ENCODE measurements at places on chromosomes 16 and 17.

DNA sequence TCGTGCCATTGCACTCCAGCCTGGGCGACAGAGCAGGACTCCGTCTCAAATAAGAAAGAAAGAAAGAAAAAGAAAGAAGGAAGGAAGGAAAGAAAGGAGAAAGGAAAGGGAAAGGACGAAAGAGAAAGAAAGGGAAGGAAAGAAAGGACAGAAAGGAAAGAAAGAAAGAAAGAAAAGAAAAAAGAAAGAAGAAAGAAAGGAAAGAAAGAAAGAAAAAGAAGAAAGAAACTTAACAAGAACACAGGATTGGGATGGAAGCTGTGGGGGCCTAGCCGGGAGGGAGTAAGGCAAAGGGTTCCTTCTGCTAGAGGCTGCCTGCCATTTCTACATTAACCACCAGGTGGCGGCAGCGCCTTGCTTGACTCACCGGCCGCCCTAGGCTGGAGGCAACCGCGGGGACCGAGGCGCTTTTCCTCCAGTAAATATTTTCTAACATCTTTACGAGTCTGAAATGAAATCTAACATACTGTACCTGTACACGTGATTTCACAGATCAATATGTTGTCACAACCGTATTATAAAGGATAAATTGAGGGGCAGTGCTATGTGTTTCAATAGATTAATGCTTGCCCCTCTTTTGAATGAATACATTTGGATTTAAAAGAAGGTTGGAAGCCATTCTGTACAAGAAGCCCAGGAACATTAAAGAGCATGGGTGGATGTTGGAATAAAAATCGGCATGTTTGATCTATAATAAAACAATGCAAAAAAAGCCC, 6.1 kb downstream of the GJD3 start:
- peak; percentile 83 for DNase-seq

DNA sequence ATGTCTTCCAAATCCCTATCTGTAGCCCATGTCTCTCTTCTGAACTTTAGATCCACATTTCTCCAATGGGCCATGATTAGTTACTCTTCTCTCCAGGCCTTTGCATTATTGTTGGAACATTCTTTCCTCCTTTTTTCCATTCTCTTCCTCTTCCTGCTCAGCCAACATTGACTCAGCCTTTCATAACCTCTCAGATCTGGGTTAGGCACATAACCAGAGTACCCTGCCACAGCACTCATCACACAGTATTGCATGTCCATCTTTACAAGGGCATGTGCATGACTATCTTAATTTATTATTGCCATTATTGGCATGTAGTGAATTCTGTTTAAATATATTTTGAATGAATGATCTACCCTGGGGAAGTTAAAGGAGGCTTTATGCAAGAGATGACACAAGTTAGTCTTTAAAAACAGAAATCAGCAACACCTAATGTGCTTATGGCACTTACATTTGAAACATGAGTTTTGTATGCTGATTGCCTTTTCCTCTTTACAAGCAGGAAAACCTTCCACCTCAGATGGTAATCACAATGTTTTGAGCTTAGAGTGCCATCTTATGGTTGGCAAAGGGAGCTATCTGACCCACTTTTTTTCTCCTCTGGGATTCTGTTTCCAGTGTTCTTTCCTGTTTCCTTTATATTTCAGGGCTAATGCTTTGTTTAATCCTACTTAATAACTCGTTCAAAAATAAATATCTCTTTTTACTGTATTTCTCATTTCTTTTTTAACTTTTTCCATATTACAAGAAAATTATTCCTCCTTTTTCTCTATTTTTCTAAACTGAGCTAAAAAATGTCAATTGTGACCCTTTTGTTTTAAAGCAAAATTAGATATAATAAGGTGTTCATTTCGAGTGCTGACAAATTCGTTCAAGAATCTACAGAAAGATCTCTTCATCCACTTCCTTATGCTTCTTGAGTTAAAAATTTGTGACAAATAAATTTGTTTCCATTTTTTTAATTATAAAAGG, 151.0 kb upstream of the RBL2 start:
- no peak for DNase-seq

GRCh38 chr17:64327201-64327930, 63.3 kb downstream of the PECAM1 start:
- no peak for DNase-seq

DNA sequence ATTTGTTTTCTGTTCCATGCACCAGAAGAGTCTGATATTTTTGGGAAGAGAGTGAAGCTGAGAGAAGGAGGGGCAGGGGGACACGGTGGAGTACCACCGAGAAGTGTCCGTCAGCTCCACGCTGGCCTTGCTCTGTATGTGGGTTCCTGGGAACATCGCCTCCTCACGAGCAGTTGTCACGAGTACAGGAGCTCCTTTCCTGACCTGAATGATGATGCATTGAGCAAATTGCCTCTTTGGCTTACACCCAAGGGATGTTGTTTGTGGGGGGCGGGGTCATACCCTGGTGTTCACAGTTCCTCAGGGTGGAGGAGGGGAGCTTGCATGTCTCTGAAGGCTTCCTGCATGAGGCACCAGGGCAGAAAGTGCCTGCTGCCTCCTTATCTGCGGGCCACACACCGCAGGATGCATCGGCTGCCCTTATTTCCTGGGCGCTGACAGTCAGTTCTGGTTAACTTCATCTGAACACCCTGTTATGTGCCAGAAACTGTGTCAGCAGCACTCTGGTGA, 36.2 kb downstream of the RGS9 start:
- DNase-seq, result peak; percentile 50

DNA sequence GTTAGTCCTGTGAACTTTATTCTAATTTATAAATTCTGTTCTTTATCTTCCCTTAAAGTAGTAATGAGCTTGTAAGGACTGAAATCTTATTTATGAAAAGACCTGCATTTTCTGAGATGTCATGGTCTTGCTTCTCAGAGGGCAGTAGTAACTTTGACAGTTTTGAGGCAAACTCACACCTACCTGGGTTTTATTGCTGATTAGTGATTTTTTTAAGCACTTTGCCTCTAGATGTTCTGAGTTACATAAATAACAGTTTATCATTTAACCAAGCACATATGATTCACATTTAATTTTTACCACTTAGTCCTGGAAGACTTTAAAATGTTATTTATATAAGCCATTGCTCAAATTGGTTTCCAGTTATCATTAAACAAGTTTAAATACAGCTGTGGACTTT, 10.7 kb downstream of the DUSP14 start:
- DNase-seq, result no peak

GRCh38 chr17:2468270-2468669, 43.4 kb downstream of the METTL16 start:
- DNase-seq, result no peak

- no peak for DNase-seq
Observed at GRCh38 chr16:6335072-6335471, 997.6 kb upstream of the RBFOX1 start.

GRCh38 chr17:80586846-80587228, 42.2 kb downstream of the RPTOR start:
- DNase-seq, result no peak

GRCh38 chr17:13346996-13347762, 254.6 kb downstream of the HS3ST3A1 start:
- no peak for DNase-seq

- DNase-seq, result no peak
Observed at GRCh38 chr17:40071313-40072039, 8.7 kb downstream of the THRA start.

DNA sequence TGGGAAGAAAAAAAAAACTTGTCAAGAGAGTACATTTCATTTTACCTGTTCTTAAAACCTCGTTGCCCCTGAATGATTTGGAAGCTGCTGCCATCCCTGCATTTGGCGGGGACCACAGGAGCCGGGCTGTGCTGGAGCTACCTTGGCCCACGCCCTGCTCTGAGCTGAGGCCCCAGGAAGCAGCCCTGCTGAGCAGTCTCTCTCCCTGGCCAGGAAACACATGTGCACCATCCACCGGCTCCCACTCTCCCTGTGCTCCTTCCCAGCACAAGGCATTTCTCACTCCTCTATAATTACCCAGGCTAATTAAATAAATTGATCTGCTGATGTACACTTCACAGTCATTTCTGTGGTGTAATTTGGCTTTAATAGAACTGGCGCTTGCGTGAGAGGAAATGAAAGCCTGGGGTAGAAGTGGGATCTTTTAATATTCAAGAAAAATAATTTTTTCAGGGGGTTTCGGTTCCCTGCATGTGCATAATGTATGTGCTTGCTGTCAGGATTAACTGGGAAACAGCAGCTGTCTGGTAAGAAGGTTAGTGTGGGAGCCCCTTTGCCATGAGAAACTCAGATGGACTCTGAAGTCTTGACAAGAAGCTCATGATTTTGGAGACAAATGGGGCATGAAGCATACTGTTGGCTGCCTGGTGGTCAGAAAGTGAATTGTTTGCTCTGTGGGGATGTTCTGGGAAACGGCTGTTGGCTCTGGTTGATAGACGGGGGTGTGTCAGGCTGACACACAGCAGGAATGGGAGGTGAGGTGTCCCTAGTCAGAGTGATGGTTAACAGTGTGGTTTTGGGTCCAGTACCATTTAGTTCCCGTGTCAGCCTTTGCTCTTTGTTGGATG, 252.3 kb upstream of the EEF2KMT start:
- no peak for DNase-seq

Measured in activated T-cell treated with anti-CD3 and anti-CD28 coated beads for 24 hours (primary cell).